Left renal pelvis (tissue), 4 donors: ENCODE measurements at places on chromosomes 6 and 20.

GRCh38 chr6:56535626-56536025 is 107.1 kb downstream of the DST start:
- DNase-seq: no peak

DNA sequence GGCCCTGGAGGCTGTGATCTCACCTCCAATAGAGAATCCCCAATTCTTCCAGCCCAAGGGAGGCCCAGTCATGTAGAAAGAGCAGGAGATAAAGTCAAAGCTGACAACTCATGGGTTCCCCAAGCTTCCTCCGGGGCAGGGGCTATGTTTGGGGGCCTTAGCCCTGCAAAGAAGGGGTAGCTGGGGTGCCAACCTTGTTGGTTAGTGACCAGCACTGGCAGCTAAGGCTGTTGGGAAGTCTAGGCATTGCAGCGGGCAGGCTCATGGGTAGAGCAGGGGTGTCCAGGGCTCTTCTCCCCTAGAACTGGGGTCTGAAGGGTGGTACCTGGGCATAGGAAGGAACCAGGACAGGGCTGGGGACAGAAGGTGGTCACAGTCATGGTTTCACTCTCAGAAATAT is 36.4 kb downstream of the TGM2 start:
- no peak for DNase-seq

DNA sequence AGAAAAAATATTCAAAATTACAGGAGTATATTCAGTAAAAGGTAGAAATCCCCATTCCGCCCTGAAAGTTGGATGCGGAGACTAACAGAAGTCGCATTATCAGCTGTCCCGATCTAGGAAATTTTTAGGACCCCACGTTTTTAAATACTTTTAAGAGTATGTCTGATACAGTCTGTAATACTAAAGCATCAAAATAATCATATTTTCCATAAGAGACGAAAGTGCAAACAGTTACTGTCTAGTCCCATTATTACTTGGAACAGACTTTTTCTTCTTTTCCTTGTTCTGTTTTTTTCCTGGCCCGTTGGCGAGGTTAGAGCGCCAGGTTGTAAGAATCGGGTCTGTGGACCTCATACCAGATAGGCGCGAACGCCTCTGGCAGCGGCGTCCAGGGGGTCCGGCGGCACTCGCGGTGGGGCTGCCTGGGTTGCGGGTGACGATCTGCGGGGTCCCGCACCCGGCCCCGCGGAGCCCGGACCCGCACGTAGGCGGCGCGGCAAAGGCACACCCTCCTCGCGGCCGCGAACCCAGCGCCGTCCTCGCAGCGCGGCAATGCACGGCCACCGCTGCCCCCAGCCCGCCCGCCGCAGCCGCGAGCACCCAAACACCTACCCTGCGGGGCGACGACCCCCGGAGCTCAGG is 460 bp downstream of the PLAGL1 start:
- DNase-seq: no peak

DNA sequence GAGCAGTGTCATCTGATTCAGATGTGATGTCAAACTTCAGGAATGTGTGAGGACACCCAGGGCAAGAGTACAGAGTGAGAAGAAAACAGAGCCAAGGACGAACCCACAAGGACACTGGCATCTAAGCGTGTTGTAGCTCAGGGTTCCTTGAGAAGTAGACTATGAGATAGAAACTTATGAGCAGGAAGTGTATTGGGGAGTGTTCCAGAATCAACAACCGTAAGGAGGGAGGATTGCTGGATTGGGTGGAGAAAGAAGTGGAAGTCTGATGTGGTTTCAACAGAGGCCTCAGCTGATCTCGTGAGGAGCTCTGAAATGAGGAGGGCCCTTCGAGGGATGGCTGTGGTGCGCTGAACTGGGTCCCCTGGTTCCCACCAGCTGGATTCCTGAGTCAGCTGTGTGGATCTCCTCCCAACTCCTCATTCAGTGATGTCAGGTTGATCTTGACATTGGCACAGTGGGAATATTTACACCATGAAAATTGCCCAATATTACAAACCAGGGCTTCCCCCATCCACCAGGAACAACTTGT is 25.7 kb upstream of the IGF2R start:
- no peak for DNase-seq

GRCh38 chr20:53083411-53083810 is 111.3 kb downstream of the TSHZ2 start:
- no peak for DNase-seq
